ENCODE measurements at places on chromosomes 6 and 20.

- DNase-seq = no peak
Measured at GRCh38 chr20:59063358-59064213, 21.0 kb upstream of the PRELID3B start.

DNA sequence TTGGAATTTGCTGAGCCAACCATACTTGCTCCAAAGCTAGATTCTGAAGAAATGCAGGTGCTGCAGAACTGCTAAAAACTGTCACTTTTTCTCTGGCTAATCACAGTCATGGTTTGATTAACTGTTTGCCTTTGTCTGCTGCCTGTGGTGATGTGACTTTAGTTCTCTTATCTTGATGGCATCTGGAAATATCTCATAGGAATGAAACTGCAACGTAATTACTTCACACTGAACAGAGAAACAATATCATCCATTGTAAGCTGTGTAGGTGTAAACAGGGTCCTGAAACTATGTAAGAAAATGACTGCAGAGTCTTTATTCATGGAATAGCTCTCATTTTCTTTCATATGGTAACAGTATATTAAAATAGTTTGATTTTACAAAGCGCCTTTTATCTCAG, 721.9 kb upstream of the HS3ST5 start:
- DNase-seq = no peak

- no peak for DNase-seq
Measured at GRCh38 chr6:151029970-151030369, 164.5 kb downstream of the MTHFD1L start.

- DNase-seq = no peak
Measured at GRCh38 chr6:701700-702479, 9.0 kb upstream of the EXOC2 start.

- DNase-seq = no peak
Measured at GRCh38 chr6:161168281-161168891, 105.5 kb downstream of the AGPAT4 start.

GRCh38 chr6:25706314-25707014, 48.1 kb upstream of the SLC17A4 start:
- DNase-seq = no peak

- no peak for DNase-seq
Measured at GRCh38 chr6:1630771-1631217, 21.1 kb downstream of the FOXC1 start.

DNA sequence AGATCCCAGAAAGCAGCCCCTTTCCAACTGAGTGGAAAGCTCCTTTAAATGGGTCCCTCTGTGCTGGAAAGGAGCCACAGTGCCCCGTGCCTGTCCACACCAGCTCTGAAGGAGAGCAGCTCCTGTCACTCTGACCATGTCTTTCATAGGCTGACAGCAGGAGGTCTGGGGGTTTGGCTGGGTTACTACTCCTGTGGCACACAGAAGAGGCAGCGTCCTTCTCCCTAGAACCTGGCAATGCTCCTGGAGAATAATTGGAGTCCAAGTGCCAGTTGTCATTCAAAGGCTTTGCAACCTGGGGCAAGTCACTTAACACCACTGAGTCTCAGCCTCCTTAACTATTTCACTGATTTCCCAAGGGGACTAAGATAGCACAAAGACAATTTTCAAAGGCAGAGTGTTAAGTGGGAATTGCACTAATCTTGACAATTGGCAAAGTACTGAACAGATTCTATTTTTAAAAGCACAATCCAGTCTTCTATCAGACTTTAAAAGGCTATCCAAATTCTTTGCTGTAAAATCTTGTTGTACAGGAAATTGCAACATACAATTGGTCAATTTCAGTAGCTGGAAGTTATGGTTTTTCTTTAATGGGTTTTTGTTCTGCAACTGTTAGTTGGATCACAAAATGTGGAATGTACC, 457.2 kb downstream of the KIF16B start:
- DNase-seq = no peak

DNA sequence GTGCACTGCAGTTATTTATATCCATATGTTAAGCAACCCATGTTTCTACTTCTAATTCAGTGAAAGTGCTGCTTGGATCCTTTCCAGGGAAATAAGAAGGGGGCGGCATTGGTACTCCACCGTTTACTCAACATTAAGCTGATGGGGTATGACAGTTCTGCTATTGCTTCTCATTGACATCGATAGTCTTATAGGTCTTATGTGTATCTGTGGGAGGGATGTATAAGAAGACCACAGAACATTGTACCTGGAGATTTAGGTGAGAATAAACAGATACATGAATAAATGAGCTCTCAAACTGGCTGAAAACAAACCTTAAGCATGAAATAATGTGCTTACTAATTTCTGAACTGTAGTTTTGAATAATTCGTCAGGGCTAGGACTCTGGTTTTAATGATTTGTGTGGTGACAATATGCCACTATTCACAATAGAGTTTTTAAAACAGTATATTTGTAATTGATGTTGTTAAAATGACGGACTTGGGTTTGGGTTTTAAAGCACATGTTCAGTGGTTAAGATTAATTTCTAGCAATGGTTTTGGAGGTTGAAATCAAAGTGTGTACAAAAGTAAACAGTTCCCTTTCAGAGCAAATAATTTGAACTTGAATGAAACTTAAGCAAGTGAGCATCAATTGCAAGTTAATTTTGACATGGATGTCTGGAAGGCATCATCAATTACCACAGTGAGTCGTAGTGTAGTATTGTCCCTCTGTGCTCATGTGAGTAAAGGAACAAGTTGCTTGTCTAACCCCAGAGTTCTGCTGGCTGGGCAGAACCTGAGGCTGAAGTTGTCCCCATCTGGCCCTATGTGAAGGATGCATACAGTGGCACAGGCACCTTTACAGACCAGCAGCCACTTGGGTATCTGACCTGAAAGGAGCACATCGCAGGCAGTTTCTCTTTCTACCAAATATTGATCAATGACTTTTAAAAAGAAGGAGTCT, 84.7 kb upstream of the SUPT3H start:
- DNase-seq = no peak

- no peak for DNase-seq
Measured at GRCh38 chr6:155939253-155939652, 483.6 kb upstream of the NOX3 start.

Data from stimulated activated CD8-positive, alpha-beta memory T cell treated with anti-CD3 and anti-CD28 coated beads, Interleukin-7, amount 100 ng/mL, for 1 hour (primary cell).